ENCODE measurements at places on chromosomes 12 and 14. TPM values are rescaled to one million over a fixed set of nuclear protein-coding genes. Genes with fewer than 3 reads are reported as not detected.

Gene LRRC43
- not detected for total RNA-seq

DNA sequence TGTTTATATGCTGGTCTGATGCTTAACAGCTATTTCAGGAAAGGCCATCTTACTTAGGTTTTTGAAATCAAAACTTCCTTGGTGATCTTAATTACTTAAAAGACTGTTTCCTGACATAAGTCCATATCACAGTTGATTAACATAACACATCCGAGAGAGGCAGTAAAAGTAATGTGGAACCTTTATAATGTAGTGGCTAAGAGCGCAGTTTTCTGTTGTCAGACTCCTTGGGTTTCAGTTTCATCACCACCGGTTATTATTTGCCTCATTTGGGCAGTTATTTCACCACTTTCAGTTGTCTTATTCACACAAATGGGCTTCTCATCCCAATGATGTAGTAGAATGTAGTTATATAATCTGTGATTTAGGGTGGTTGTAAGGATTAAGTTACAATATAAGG lies 30.9 kb downstream of the TBC1D15 start:
- DNase-seq, result no peak

DNA sequence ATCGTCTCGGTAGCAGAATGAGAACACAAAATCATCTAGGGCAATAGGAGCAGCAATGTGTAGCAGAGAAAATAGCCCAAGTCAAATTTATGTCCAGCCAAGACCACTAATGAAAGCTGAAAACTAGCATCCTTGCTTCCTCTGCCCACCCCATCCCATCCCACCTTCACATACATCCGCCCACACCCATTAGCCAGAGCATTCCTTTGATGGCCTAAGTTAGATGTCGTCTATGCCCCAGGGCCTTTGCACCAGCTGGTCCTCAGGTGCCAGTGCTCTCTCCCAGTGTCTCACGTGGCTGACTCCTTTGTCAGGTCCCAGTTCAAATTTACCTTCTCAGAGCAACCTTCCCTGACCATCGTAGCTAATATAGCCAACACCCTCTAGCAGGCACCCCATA lies 17.8 kb upstream of the PPP2R5C start:
- no peak for DNase-seq

GRCh38 chr14:77565289-77565993 lies 51.0 kb downstream of the SPTLC2 start:
- DNase-seq, result no peak

DNA sequence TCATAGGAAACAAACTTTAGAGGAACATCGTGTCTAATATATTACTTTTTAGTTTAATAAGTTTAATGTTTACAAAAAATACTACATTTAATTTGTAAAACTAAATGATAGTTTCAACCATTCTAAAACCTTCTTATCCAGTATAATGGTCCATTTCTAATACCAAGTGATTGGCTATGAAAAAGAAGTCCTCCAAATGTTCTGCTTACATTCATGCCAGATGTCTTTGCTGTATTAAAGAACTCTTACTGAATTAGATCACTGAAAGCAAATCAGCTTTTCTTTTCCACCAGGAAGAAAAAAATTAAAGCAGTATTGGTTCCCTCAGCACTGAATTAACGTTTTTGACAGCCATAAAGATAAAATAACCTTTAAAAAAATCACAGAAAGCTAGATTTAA lies 3.7 kb downstream of the NOVA1 start:
- DNase-seq, result no peak

- no peak for DNase-seq
Observed at GRCh38 chr12:66329941-66330340, 27.6 kb downstream of the HELB start.
